Uterus (tissue), 4 donors: ENCODE measurements at places on chromosomes 2 and 18. TPM values are rescaled to one million over a fixed set of nuclear protein-coding genes. Genes with fewer than 3 reads are reported as not detected.
A peak's percentile ranks its signal among the peaks of the same experiment; 100 is the strongest.

DNA sequence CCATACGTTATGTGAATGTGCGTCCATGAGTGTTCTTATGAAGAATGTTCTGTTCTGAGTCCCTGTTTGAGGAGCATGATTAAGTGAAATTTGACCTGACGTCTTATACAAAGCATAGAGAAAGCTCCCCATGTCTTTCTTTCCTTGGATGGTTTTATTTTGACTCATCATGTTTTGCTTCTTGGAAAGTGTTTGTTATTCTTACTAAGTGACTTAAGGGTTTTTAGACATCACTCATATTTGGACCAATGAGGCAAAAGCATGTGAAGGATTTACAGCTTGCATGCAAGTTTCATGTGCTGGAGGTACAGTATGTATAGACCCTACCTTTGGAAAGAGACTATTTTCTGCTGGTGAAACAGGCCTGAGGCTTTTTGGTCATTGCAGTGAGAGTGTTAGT, 33.5 kb upstream of the ZEB2 start:
- no peak for DNase-seq

DNA sequence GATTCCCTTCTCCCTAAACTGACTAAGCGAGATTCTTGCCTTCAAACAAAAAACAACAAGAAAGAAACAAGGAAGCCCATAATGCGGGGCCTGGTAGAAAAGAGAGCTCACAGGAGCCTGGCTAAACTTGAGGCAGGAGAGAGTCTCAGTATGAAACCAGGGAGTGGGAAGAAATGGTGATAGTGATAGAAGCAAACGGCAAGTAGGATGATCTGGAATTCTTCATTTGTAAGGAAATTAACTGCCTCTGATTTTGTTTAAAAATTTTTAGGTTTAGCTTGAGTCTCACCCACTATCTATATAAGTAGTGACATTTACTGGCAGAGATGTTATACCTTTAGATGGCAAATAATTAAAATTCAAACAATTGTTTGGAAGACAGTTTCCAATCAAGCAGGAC, 1356.5 kb upstream of the LRRTM1 start:
- DNase-seq: no peak

GRCh38 chr18:59249199-59249774, 24.0 kb downstream of the RAX start:
- peak; percentile 29 for DNase-seq

GRCh38 chr2:189830510-189830909, 46.3 kb downstream of the PMS1 start:
- DNase-seq: no peak

ZC3H6 gene
- total RNA-seq: 41.0 TPM

DNA sequence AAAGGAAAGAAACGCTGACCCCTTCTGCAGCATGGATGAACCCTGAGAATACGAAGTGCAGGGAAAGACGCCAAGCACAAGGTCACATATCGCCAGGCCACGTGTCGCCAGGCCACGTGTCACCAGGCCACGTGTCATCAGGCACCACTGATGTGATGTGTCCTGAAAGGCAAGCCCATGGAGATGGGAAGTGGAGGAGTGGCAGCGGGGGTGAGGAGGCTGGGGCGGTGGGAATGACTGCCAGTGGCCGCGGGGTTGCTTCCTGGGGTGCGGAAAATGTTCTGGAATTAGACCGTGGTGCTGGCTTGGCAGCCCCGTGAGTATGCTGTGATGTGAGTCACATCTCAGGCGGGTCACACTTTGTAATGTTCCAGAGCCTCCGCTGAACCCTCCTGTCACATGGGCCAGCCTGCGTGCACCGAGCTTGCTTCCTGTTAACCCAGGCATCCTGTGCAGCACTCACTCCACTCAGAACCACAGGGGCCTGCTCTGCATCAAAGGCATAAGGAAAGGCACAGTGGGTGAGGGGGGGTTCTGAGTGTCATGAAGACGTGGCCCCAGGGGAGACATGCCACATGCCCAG, 39.0 kb downstream of the SLC66A2 start:
- DNase-seq: no peak

DNA sequence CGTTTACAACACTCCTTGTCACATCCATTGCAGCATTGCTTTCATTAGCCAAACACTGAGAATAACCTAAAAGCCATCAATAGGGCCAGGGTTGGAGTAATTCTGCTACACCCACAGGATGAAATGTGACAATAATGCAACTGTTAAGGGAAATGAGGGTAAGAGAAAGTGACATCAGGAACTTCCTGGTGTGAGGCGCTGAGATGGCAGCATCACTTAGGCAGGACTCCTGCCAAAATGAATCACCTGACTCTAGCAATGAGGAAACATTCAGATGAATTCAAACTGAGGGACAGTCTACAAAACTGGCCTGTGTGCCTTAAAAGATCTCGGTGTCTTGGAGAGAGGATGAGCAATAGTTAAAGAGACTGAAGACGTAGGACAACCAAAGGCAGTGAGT, 115.6 kb upstream of the AGAP1 start:
- no peak for DNase-seq

ARHGEF33 gene
- total RNA-seq: 5.9 TPM

RSAD2 gene
- 12.2 TPM for total RNA-seq

GDF7 gene
- 1.5 TPM for total RNA-seq

DNA sequence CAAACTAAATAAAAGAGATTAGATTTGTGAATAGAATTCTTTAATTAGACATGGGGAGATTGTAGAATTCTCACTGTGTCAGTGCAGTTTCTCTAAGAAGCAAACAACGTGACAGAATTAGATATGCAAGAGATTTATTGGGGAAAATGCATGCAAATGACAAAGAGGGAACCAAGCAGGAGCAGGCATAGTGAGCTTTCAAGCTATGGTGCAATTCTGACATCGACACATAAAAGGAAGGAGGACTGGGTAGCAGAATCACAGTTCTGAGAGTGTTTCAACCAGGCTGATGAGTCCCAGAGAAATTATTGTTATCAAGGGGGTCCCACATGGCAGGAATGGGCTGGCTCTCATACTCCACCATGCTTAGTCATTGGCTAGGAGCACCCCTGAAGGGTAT, 338.4 kb downstream of the FIGN start:
- no peak for DNase-seq

DNA sequence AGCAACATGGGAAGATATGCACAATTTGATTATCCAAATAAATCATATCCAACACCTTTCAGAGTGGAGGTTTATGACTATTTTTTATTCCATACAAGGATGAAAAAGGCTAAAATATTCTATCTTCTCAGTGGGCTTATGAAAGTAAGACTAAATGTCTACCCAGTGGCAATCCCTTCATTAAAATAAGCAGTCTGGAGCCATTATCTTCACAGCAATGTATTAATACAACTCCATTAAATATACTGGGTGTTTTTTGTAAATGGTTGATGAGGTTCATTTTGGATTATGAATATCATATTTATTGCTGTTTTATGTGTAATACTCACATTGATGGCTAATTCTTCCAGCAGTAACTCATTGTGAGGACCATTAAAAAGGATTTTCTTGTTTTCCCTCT, 352.7 kb upstream of the SOX11 start:
- no peak for DNase-seq

SFT2D3 gene
- 13.5 TPM for total RNA-seq

PSMA8 gene
- not detected for total RNA-seq

ACTR1B gene
- 33.2 TPM for total RNA-seq

LBX2 gene
- total RNA-seq: not detected

DNA sequence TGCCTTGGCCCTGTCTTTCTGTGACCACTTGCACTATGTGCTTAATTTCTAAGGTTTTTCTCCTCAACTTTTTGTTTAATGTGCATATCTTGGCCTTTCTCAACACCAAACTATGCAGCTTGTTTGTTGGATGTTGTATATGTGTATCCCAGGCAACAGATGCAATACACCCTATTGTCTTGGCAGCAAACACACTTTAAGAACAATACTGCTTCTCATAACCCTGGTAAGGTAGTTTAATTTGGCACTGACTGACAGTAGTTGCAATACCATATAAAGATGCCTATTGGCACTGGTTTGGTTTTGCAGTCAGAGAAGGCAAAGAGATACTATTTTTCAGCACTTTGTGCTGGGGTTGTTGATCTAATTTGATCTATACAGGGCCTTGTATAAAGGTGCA, 360.7 kb upstream of the CWC22 start:
- no peak for DNase-seq

CDKL4 gene
- 2.1 TPM for total RNA-seq
